SJSA1 (cell line): ENCODE measurements at places on chromosomes 12 and 14. TPM values are rescaled to one million over a fixed set of nuclear protein-coding genes. Genes with fewer than 3 reads are reported as not detected.

Gene TSPAN11
- 2.2 and 2.7 TPM in 2 replicates for total RNA-seq

DNA sequence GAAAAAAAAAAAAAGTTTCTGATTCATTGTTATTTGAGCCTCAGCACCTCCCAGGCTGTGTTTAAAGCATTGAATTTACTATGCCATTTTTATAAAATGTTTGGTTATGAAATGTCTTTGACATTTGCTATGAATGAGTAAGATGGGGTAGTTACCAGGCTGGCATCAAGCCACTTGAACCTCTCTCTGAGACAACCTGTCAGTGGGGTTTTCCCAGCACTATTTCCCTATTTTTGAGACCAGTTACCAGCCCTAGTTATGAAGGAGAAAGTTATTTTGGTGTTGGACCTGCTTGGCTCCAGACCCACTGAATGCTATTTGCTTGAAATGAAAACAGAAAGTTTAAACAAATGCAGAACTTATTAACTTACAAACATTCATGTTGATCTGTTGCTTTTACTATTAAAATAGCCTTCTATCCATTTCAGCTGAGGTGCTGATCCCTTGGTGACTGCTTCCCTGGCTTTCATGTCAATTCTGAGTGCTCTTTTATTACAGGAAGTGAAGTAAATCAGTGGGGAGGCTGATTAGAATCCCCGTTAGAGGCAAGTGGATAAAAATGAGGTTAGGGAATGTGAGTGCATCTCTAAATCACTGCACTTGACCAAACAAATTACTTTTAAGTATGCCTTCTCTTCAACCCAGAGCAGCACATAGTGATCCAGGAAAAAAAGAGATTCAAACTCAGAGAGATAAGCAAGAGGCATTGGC lies 37.8 kb downstream of the LLPH start:
- no peak overlapping the region for H3K27ac ChIP-seq
- no peak for DNase-seq
- H3K4me1 ChIP-seq = no peaks in the 10 kb centered on the region; the same call in 1 of the 2 replicates
- H3K4me3 ChIP-seq = no peak overlapping the region

Gene ANO2
- not detected in 2 replicates for total RNA-seq

- H3K4me3 ChIP-seq = no peak overlapping the region
- H3K27ac ChIP-seq = no peak overlapping the region
- no peaks in the 10 kb centered on the region for H3K27me3 ChIP-seq
- DNase-seq = no peak
- H3K4me1 ChIP-seq = peaks cover 25% of the 10 kb centered on the region
These were observed 48.9 kb downstream of the C14orf132 start for GRCh38 chr14:96088074-96088473.

Gene KICS2
- 1.8 and 2.8 TPM in 2 replicates for total RNA-seq

Gene STX2
- total RNA-seq = 22.6 and 47.9 TPM in 2 replicates

DNA sequence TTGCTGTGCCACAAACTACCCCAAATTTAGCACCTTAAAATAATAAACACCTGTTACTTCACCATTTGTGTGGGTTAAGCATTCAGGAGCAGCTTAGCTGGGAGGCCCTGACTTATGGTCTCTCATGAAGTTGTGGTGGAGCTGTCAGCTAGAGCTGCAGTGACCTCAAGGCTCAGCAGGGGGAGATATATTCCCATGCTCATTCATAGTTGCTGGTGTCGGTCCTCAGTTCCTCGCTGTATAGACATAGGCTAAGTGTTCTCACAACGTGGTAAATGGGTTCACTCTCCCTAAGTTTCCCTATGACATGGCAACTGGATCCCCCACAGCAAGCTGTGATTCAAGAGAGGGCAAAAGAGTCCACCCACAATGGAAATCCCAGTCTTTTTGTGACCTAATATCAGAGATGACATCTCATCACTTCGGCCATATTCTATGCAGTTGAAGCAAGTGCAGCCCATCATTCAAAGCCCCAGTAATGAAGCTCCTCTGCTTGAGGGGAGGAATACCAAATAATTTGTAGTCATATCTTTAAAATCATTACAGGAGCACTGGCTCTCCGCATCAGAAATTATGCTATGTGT lies 41.1 kb downstream of the PRB3 start:
- no peak for DNase-seq
- H3K4me3 ChIP-seq = no peak overlapping the region
- H3K4me1 ChIP-seq = no peaks in the 10 kb centered on the region
- no peak overlapping the region for H3K27ac ChIP-seq

Gene CIROP
- total RNA-seq = not detected in 2 replicates

DNA sequence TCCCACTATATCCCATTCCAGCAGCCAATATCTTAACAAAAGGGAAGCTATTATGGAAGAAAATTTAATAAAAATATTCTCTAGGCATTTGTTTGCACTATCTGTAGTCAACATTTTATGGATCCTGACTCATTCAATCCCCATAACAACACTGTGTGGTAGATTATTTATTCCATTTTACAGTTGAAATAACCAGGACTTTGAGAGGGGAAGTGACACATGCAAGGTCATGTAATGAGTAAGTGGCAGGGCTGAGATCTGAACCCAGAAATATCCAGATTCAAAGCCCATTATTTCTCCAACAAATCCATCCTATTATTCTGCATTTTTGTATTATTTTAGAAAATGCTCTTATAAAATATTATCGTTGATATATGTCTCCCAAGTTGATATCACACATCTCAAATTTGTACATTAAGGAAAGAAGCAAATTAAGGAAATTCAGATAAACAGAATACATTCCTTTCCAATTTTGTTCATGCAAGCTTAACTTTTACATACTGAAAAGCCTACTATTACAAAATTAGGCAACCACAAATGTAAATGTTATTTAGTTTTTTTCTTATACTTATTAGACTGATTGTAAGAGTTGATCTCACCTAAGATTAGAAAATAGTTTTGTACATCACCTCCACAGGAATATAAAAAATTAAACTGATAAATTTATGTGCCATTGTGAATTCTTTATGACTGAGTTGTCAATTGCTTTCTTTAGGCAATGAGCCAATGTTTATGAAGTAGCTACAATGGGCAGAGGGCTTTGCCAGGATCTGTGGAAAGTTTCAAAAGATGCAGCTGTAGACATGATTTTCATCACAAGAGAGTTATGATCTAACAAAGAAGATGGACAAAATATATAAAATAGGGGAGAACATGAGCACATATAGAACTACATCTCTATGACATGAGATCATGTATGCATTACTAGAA lies 55.1 kb upstream of the E2F7 start:
- no peaks in the 10 kb centered on the region for H3K27me3 ChIP-seq
- no peaks in the 10 kb centered on the region for H3K36me3 ChIP-seq
- peak overlapping the region; percentile 93 for H3K27ac ChIP-seq
- H3K4me1 ChIP-seq = peaks cover 71% of the 10 kb centered on the region
- no peak overlapping the region for H3K4me3 ChIP-seq
- DNase-seq = no peak

GRCh38 chr14:33668066-33668465 lies 282.8 kb downstream of the EGLN3 start:
- H3K4me3 ChIP-seq = no peak overlapping the region
- no peaks in the 10 kb centered on the region for H3K36me3 ChIP-seq
- DNase-seq = peak; percentile 52
- H3K27me3 ChIP-seq = no peaks in the 10 kb centered on the region
- H3K27ac ChIP-seq = peak overlapping the region; percentile 65
- H3K4me1 ChIP-seq = peaks cover 27% of the 10 kb centered on the region

Gene PTGDR
- total RNA-seq = not detected in 2 replicates

DNA sequence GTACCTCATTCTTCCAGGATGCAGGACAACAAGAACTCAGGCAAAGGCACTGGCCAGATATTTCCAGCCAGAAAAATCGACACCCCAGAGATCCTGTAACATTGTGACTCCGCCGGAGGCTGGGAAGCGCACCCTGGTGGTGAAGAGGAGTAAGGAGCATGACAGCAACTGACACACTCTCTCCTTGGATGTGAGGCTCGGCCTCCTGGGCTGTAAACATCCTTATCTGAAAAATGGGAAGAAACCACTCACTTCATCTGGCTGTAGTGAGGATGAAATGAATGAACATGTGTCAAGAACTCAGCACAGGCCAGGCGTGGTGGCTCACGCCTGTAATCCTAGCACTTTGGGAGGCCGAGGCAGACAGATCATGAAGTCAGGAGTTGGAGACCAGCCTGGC lies 27.5 kb downstream of the TCHP start:
- H3K4me1 ChIP-seq = peaks cover 43% of the 10 kb centered on the region
- H3K27ac ChIP-seq = no peak overlapping the region; the same call in 1 of the 2 replicates
- no peak overlapping the region for H3K4me3 ChIP-seq
- H3K27me3 ChIP-seq = no peaks in the 10 kb centered on the region

Gene ARF3
- 57.7 and 64.5 TPM in 2 replicates for total RNA-seq

DNA sequence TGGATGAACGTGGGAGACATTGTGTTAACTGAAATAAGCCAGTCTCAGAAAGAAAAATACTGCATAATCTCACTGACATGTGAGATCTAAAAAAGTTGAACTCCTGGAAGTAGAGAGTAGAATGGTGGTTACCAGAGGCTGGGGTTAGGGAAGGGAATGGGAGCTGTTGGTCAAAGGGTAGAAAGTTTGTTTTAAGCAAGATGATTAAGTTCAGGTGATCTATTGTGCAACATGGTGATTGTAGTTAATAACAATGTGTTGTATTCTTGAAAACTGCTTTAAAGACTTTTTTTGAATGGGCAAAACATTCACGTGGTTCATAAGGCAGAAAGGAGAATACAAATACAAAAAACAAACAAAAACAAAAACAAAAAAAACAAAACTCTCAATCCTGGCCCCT lies 460.4 kb upstream of the TBX3 start:
- no peak overlapping the region for H3K27ac ChIP-seq
- H3K4me1 ChIP-seq = peaks cover 9% of the 10 kb centered on the region
- H3K36me3 ChIP-seq = no peaks in the 10 kb centered on the region
- no peaks in the 10 kb centered on the region for H3K27me3 ChIP-seq

Gene DENND5B
- 18.3 and 22.2 TPM in 2 replicates for total RNA-seq

Gene MIP
- total RNA-seq = 0.08 TPM in 1 of 2 replicates, not detected in the other

GRCh38 chr12:21276826-21277225 lies 57.9 kb downstream of the SLCO1A2 start:
- no peaks in the 10 kb centered on the region for H3K27me3 ChIP-seq
- DNase-seq = no peak
- H3K4me3 ChIP-seq = no peak overlapping the region
- H3K27ac ChIP-seq = no peak overlapping the region
- no peaks in the 10 kb centered on the region for H3K36me3 ChIP-seq

GRCh38 chr14:98182393-98183055 lies 1089.5 kb downstream of the BCL11B start:
- H3K27ac ChIP-seq = no peak overlapping the region
- H3K4me3 ChIP-seq = no peak overlapping the region
- no peak for DNase-seq
- no peaks in the 10 kb centered on the region for H3K4me1 ChIP-seq

GRCh38 chr14:101520621-101521472 lies 40.4 kb upstream of the DIO3 start:
- H3K36me3 ChIP-seq = no peaks in the 10 kb centered on the region
- no peak overlapping the region for H3K4me3 ChIP-seq
- no peak overlapping the region for H3K27ac ChIP-seq

Gene ISM2
- total RNA-seq = not detected in 2 replicates

GRCh38 chr12:13799574-13799973 lies 181.8 kb downstream of the GRIN2B start:
- H3K27ac ChIP-seq = no peak overlapping the region
- no peak for DNase-seq
- H3K4me1 ChIP-seq = no peaks in the 10 kb centered on the region
- H3K27me3 ChIP-seq = no peaks in the 10 kb centered on the region
- H3K36me3 ChIP-seq = no peaks in the 10 kb centered on the region
- H3K4me3 ChIP-seq = no peak overlapping the region

Gene SERPINA1
- 3.9 and 6.9 TPM in 2 replicates for total RNA-seq

DNA sequence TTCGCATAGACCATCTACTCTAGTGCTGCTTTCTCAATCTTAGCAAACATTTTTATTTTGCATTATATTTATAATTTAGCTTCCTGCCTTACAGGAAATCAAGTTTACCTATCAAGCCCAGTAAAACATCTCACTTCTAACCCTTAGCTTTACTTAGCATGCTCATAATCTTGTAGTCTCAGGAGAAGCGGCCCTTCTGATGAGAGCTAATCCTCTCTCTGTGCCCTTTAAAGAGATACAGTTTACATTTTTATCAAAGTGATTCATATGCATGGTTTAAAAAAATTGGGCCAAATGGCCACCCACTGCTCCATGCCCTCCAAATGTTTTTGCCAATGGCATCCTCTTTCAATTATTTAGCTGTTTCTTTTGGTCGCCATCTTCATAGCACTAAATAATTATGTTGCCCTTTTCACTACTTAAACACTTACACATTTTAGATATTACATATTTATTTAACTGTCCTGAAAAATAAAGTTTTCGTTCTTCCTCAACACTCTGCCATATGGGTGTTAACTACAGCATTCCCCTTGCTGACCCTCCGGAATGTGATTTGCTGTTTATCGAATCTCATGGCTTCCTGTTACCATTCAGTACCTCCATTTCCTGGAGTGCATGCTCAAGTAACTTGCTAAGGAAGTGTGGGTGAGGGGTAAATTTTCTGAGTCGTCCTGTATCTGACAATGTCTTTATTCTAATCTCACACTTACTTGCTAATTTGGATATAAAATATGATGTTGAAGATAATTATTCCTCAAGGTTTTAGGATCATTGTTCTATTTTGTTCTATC lies 29.3 kb downstream of the YLPM1 start:
- no peaks in the 10 kb centered on the region for H3K27me3 ChIP-seq
- peaks cover 25% of the 10 kb centered on the region for H3K36me3 ChIP-seq
- H3K4me3 ChIP-seq = peak overlapping the region; percentile 0; the same call in 1 of the 2 replicates
- peak; percentile 83 for DNase-seq
- H3K27ac ChIP-seq = peak overlapping the region; percentile 87

- no peaks in the 10 kb centered on the region for H3K27me3 ChIP-seq
- H3K4me3 ChIP-seq = no peak overlapping the region
- no peak overlapping the region for H3K27ac ChIP-seq
- peaks cover 63% of the 10 kb centered on the region for H3K36me3 ChIP-seq
These were observed 105.1 kb downstream of the KTN1 start for GRCh38 chr14:55684956-55685584.

DNA sequence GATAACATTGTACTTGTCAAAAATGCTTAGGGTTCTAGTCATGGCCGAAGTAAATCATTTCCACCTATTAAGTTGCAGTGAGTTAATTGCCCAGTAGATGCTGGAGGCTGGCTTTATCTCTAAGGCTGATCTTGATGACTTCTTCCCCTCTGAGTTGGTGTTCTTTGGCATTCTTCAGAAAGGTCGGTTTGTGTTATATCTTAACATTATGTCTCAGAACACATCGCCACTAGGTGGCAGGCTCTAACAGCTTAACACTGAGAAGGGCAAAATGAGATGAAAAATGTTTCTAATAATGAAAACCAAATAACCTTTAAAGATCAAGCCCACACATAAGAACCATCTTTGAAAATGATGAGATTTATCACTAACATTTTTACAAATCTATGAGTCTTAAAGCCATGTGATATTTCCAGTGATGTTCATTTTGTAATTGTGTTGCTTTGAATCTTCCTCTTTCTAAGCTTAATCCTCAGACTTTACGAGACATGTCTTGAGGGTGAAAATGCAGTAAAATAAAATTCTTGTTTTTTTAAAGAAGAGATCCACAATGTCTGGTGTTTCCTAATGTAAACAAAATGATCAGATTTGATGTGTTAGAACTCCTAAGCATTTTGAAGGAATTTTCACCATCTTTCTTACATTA lies 28.6 kb downstream of the SUDS3 start:
- H3K27ac ChIP-seq = no peak overlapping the region
- no peaks in the 10 kb centered on the region for H3K27me3 ChIP-seq
- peaks cover 56% of the 10 kb centered on the region for H3K36me3 ChIP-seq
- DNase-seq = peak; percentile 51
- H3K4me3 ChIP-seq = no peak overlapping the region

Gene PROX2
- not detected in 2 replicates for total RNA-seq
